ENCODE measurements at places on chromosomes 1 and 21. TPM values are rescaled to one million over a fixed set of nuclear protein-coding genes. Genes with fewer than 3 reads are reported as not detected.

GRCh38 chr1:5945445-5945844 lies 46.8 kb downstream of the NPHP4 start:
- H3K4me3 ChIP-seq, result no peak overlapping the region
- DNase-seq, result no peak
- no peaks in the 10 kb centered on the region for H3K27me3 ChIP-seq
- H3K27ac ChIP-seq, result no peak overlapping the region
- no peaks in the 10 kb centered on the region for H3K36me3 ChIP-seq

GRCh38 chr1:201460814-201461644 lies 8.0 kb downstream of the PHLDA3 start:
- peak overlapping the region; percentile 8 for H3K4me3 ChIP-seq
- peak; percentile 95 for DNase-seq
- H3K4me1 ChIP-seq, result peaks cover 41% of the 10 kb centered on the region
- peak overlapping the region; percentile 98 for H3K27ac ChIP-seq
- H3K27me3 ChIP-seq, result no peaks in the 10 kb centered on the region

MEAF6 gene
- total RNA-seq, result 47.5 TPM

DNA sequence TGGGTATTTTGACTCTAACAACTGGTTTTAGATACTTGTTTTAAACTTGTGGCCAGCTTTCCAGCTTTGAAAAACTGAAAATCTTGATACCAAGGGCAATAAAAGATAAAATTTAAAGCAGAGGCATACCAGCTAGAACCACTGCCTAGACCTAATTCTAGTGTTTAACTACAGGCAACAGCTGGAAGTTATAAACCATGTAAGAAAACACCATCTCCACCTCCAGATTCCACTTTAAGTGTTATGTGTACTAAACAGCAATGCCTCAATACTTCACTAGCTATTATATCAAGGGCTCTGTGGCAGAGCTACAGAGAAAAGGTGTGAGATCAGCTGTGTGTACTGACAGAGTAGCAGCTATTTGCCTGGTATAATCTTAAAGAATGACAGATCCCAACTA lies 69.5 kb downstream of the LPAR3 start:
- no peaks in the 10 kb centered on the region for H3K27me3 ChIP-seq
- DNase-seq, result no peak
- no peak overlapping the region for H3K4me3 ChIP-seq
- no peaks in the 10 kb centered on the region for H3K36me3 ChIP-seq

DNA sequence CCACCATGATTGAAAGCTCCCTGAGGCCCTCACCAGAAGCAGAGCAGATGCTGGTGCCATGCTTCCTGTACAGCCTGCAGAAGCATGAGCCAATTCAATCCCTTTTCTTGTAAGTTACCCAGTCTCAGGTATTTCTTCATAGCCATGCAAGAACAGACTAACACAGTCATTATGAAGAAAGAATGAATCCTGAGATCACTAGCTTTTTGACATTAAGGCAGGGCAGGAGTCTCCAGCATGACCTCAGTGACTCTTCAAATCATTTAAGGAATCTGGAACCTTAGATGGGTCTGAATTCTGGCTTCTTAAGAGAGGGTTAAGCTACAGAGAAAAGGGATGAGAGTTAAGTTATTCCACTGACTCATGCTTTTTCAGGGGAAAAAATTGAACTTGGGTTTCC lies 79.0 kb downstream of the PTPN14 start:
- H3K27me3 ChIP-seq, result no peaks in the 10 kb centered on the region
- H3K27ac ChIP-seq, result no peak overlapping the region
- peak; percentile 55 for DNase-seq
- no peak overlapping the region for H3K4me3 ChIP-seq

- peaks cover 24% of the 10 kb centered on the region for H3K27me3 ChIP-seq
- no peak for DNase-seq
- no peaks in the 10 kb centered on the region for H3K4me1 ChIP-seq
Observed at GRCh38 chr1:47417170-47418044, 1.3 kb downstream of the FOXE3 start.

GRCh38 chr1:203026666-203027663 lies 674 bp downstream of the PPFIA4 start:
- no peak for DNase-seq
- H3K36me3 ChIP-seq, result peaks cover 2% of the 10 kb centered on the region
- peak overlapping the region; percentile 63 for H3K4me3 ChIP-seq
- peaks cover 14% of the 10 kb centered on the region for H3K27me3 ChIP-seq

- H3K4me1 ChIP-seq, result no peaks in the 10 kb centered on the region
- H3K4me3 ChIP-seq, result no peak overlapping the region
- no peaks in the 10 kb centered on the region for H3K27me3 ChIP-seq
- H3K36me3 ChIP-seq, result no peaks in the 10 kb centered on the region
Observed at GRCh38 chr1:37255136-37255795, 219.1 kb upstream of the ZC3H12A start.

- no peaks in the 10 kb centered on the region for H3K27me3 ChIP-seq
- no peaks in the 10 kb centered on the region for H3K4me1 ChIP-seq
- no peak for DNase-seq
- no peaks in the 10 kb centered on the region for H3K36me3 ChIP-seq
- H3K27ac ChIP-seq, result no peak overlapping the region
Observed at GRCh38 chr1:230573658-230574057, 68.6 kb upstream of the COG2 start.

PEAR1 gene
- 2.6 TPM for total RNA-seq

CR1 gene
- total RNA-seq, result not detected

DNA sequence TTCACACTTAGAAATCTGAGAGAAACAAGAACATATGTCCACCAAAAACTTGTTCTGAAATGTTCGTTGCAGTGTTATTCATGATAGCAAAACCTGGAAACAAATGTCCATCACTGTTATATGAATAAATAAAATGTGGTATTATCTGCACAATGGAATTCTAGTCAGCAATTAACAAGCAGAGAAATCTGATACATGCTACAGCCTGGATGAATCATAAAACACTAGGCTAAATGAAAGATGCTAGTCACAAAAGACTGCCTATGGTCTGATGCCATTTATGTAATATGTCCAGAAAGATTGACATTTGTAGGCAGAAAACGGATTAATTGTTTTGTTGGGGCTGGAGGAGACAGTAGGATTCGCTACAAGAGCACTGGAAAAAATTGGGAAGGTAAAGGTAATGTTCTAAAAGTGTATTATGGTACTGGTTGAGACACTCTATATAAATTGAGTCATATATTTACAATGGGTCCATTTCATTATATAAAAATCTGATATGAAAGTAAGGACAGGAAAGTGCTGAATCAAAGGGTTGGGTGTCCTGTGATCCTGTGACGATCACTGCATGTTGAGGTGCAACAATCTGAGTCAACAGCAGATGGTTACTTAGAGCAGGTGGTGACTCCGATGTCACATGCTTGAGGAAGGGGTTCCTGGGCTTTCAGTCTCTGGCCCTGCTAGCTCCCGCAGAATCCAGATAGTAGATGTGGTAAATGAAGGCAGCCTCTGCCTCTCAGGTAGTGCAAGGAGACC lies 102.1 kb upstream of the NBPF4 start:
- no peak for DNase-seq
- H3K4me3 ChIP-seq, result no peak overlapping the region
- no peak overlapping the region for H3K27ac ChIP-seq
- H3K36me3 ChIP-seq, result no peaks in the 10 kb centered on the region
- H3K27me3 ChIP-seq, result no peaks in the 10 kb centered on the region
- H3K4me1 ChIP-seq, result no peaks in the 10 kb centered on the region

- H3K27ac ChIP-seq, result no peak overlapping the region
- peaks cover 13% of the 10 kb centered on the region for H3K4me1 ChIP-seq
- H3K4me3 ChIP-seq, result no peak overlapping the region
- no peaks in the 10 kb centered on the region for H3K27me3 ChIP-seq
Observed at GRCh38 chr1:32194984-32195383, 5.4 kb upstream of the CCDC28B start.

CD1D gene
- total RNA-seq, result 0.66 TPM

GRCh38 chr1:148333875-148334338 lies 149.2 kb downstream of the PPIAL4G start:
- no peak overlapping the region for H3K27ac ChIP-seq
- no peaks in the 10 kb centered on the region for H3K36me3 ChIP-seq
- peaks cover 4% of the 10 kb centered on the region for H3K27me3 ChIP-seq
- H3K4me3 ChIP-seq, result peak overlapping the region; percentile 64
- H3K4me1 ChIP-seq, result peaks cover 7% of the 10 kb centered on the region

DNA sequence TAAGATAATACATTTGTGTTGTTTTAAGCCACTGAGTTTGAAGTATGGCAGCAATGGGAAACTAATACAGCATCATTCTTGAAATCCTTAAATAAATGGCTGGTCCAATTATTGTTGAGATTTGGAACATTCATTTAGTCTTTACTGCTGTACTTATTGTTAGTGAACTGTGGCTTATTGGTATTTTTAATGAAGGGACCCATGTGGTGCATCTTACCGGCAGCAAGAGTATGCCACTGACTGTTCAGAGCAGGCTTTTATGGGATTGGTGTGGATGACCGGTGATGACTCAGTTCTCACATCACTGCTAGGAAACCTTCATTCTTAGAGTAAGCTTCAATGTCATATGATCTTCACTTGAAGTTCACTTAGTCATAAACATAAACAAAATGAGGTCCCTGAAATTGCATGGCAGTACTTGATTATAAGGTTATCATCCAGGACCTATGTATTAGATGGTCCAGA lies 31.5 kb downstream of the PRKAA2 start:
- no peaks in the 10 kb centered on the region for H3K27me3 ChIP-seq
- H3K4me3 ChIP-seq, result no peak overlapping the region
- no peaks in the 10 kb centered on the region for H3K4me1 ChIP-seq
- H3K36me3 ChIP-seq, result no peaks in the 10 kb centered on the region
- peak overlapping the region; percentile 34 for H3K27ac ChIP-seq
- DNase-seq, result peak; percentile 72

DNA sequence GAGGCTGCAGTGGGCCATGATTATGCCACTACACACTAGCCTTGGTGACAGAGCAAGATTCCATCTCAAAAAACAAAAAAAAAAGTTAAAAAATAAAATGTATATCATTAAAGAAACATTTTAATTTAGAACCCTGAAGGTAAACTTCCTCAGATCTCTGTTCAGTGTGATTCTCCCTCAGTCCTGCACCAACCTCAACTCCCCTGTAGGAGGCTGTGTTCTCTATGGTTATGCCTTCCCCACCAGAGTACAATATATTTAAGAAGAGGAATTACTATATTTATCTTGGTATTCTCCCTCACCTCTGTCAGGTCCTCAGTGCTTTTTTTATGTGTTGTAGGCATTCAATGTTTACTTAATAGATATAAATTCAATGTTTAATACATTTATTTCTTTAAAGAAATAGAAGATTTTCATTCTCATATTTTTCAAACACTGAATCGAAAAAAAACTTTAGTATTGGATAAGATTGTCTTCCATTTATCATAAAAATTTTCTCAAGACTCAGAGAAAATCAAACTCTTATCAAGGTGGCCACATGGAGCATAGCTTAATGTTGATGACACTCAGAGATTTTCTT lies 4.8 kb upstream of the LRRC8B start:
- no peaks in the 10 kb centered on the region for H3K36me3 ChIP-seq
- no peak overlapping the region for H3K4me3 ChIP-seq
- peaks cover 6% of the 10 kb centered on the region for H3K4me1 ChIP-seq
- H3K27ac ChIP-seq, result no peak overlapping the region
- peak; percentile 64 for DNase-seq

PLA2G2E gene
- not detected for total RNA-seq

S1PR1 gene
- 10.4 TPM for total RNA-seq

DNA sequence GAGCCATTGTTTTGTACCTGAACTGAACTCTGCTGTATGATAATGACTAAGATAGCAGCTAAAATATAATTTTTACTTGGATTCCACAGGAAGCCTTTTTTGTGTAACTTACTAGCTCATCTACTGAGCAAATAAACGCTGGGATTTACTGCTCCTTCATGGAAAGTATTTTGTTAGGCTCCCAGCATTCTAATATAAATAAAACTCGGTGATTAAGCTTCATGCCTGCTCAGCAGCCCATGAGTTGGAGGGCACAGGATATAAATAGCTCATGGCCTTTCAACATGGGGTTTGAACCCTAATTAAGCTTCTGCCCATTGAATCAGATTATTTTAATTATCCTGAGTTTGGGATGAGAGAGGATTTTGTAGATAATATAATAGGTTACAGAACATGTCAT lies 180.0 kb downstream of the PCP4 start:
- H3K4me3 ChIP-seq, result no peak overlapping the region
- H3K36me3 ChIP-seq, result no peaks in the 10 kb centered on the region
- no peaks in the 10 kb centered on the region for H3K27me3 ChIP-seq
- no peak overlapping the region for H3K27ac ChIP-seq
- H3K4me1 ChIP-seq, result no peaks in the 10 kb centered on the region
- DNase-seq, result no peak

- no peak overlapping the region for H3K4me3 ChIP-seq
- no peaks in the 10 kb centered on the region for H3K27me3 ChIP-seq
- H3K36me3 ChIP-seq, result no peaks in the 10 kb centered on the region
- peak overlapping the region; percentile 82 for H3K27ac ChIP-seq
Observed at GRCh38 chr21:46029186-46029924, 47.8 kb downstream of the COL6A1 start.

SPRR2B gene
- total RNA-seq, result not detected

TAS1R2 gene
- not detected for total RNA-seq

DNA sequence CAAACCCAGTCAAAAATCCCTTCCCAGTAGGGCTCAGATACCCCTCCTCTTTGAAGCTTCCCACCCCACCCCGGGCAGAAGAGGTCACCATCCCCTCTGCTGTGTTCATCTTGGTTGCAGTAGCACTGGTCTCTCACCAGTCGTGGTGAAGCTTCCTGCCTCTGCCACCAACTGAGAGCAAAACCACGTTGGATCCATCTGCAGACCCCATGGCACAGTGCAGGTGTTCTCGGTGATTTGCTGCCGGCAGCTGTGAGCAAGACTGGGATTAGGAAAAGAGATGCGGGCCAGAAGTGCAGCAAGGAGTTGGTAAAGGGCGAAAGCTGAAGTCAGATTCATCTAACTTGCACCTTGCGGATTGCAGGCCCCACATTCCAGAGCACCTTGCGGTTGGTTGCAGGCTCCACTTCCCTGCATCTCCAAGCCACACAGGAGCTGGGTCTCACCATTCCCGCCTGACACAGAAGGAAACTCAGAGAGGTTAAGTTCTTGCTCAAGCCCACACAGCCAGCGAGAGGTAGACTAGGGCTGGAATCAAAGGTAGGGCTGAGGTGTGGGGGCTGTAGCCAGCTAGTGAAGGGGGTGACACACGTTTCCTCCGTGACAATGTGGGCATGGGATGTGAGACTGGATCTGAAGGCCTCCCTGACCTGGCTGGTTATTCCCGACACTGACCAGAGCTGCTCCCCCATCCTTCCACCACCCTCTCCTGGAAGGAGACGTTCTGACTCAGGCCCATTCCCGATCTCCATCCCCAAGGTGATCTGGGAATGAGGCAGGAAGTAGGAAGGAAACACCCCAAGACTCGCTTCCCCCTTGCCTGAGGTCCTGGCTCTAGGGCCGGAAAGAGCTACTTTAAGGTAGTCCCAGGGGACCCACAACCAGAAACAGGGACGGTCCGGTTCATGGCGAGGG lies 3.3 kb upstream of the FAM110D start:
- H3K4me3 ChIP-seq, result no peak overlapping the region
- peaks cover 15% of the 10 kb centered on the region for H3K27me3 ChIP-seq
- no peak for DNase-seq

- no peak for DNase-seq
- no peak overlapping the region for H3K4me3 ChIP-seq
- H3K27ac ChIP-seq, result no peak overlapping the region
- no peaks in the 10 kb centered on the region for H3K36me3 ChIP-seq
- peaks cover 14% of the 10 kb centered on the region for H3K4me1 ChIP-seq
Observed at GRCh38 chr1:45958317-45958716, 154.9 kb downstream of the MAST2 start.

SNIP1 gene
- total RNA-seq, result 11.3 TPM

CYB5RL gene
- total RNA-seq, result 6.6 TPM

LCE1C gene
- not detected for total RNA-seq

RORC gene
- under 0.01 TPM for total RNA-seq

GRCh38 chr1:106814418-106814817 lies 242.1 kb upstream of the PRMT6 start:
- H3K27me3 ChIP-seq, result no peaks in the 10 kb centered on the region
- DNase-seq, result no peak
- H3K4me3 ChIP-seq, result no peak overlapping the region
- H3K4me1 ChIP-seq, result no peaks in the 10 kb centered on the region
- no peaks in the 10 kb centered on the region for H3K36me3 ChIP-seq

GBP4 gene
- total RNA-seq, result 0.77 TPM
